ENCODE measurements at places on chromosomes 5 and 9.
A peak's percentile ranks its signal among the peaks of the same experiment; 100 is the strongest.

DNA sequence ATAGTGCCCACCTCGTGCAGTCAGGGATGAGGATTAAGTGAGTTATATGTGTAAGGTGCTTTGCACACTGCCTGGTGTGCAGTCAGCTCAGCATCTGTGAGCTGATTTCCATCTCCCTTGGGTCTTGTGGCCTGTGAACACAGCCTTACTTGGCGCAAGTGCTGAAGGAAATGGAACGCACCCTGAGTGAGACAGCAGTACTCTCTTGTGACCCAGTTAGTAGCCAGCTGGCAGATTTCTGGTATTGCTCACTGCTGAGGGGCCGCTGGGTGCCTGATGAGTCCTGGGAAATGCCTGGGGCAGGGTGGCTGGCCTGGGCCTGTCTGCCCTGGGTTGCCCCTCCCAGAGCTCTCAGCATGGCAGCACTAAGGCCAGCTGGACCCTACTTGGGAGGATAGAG lies 90.9 kb upstream of the BOD1 start:
- DNase-seq = no peak

DNA sequence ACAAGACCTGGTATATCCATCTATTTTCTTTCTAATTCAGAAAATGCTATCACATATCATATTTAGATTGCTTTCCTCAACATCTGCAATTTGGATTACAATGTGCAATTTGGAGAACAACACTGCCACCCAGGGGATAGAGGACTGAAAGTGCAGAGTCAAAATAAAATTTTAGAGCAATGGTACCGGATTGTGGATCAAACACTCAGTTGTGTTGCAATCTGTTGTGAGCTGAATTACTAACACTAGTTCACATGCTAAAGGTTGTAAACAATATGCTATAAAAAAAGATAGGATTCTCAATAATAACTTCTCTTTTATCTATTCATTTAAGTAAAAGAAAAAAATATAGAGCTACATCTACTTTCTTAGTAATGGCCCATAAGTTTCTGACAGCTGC lies 11.9 kb upstream of the SRFBP1 start:
- DNase-seq = peak; percentile 41

DNA sequence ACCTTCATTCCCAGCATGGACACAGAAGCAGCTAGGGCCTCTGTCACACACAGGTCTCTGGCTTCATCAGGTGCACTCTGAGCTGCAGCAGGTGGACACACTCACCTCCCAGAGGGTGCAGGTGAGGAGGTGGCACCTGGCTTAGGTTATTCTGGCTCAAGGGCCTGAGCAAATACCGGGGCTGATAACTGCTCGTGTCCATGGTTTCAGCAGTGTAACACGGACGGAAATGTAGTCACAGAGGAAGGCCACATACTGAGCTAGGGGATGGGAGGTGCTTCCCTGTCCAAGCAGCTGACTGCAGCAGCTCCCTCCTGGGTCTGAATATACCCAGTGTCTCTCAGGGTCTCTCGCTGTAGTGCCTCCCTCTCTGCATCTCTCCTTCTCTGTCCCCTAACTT lies 5.7 kb downstream of the PHF2 start:
- no peak for DNase-seq

GRCh38 chr5:135828782-135829127 lies 5.7 kb upstream of the SLC25A48 start:
- DNase-seq = no peak

DNA sequence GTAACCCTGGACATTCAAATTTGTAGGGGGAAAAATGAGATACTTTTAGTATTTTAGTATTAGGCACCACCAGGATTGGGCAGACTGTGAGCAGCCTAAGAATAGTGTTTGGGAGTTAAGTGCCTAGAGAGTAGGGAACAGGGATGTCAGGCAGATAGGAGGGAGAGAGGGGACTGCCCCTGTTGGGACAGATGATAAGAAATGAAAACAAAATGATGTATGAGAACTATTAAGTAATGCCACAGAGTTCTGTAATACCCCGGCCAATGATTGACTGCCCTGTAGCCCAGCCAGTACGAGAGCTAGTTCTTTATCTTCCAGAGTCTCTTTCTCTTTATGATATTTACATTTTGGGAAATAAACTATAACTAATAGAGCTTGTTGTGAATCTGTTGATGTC lies 24.4 kb downstream of the ARHGAP26 start:
- no peak for DNase-seq

- DNase-seq = peak; percentile 5
These were observed 1.4 kb downstream of the AKNA start for GRCh38 chr9:114386361-114386885.

- peak; percentile 7 for DNase-seq
These were observed 72.3 kb downstream of the ICE1 start for GRCh38 chr5:5494489-5495402.

DNA sequence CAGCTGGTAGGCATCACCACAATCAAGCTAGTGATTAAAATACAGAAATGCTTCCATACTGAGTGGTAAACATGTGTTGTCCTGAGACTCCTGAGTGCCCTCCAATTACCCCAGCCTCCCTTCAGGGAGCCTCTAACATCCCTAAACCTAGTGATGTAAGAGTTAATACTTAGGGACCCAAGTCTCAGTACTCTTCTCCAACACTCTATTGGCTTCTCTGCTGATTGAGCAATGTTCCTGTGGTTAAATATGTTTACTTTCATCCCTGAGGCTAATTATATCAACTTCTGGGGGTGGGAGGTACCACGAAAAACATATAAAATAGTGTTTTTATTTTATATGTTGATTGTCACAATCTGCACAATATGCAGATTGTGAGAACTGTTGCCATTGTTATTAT lies 5.0 kb downstream of the GRXCR2 start:
- DNase-seq = no peak

DNA sequence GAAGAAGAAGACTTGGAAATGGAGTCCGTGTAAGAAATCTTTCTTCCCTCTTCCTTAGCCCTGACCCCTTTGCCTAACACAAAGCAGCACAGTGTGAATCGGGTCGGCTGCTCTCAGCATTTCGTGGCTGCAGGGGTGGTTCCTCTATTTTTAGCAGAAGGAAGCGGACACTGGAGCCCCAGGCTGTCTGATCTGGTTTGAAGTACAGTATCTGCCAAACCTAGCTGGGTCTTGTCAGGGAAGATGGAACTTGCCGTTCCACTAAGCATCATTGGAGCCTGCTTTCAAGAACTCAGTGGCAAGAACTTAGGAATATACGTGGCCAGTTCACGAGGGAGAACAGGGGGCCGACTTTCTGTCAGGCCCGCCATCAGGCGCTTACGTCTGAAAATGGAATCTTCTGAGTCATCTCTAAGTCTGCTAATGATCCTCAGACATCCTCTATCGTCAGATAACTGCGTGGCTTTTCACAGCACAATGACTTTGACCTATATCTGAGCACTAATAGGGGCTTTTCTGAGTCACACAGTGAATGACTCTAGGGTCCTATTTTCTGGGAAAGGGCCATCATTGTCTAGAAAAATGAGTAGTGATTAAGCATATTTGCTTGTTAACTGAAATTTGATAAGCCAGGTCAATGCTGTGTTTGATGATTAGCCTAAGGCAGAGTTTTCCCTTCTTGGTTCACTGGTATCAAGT lies 43.3 kb upstream of the NCS1 start:
- peak; percentile 94 for DNase-seq

DNA sequence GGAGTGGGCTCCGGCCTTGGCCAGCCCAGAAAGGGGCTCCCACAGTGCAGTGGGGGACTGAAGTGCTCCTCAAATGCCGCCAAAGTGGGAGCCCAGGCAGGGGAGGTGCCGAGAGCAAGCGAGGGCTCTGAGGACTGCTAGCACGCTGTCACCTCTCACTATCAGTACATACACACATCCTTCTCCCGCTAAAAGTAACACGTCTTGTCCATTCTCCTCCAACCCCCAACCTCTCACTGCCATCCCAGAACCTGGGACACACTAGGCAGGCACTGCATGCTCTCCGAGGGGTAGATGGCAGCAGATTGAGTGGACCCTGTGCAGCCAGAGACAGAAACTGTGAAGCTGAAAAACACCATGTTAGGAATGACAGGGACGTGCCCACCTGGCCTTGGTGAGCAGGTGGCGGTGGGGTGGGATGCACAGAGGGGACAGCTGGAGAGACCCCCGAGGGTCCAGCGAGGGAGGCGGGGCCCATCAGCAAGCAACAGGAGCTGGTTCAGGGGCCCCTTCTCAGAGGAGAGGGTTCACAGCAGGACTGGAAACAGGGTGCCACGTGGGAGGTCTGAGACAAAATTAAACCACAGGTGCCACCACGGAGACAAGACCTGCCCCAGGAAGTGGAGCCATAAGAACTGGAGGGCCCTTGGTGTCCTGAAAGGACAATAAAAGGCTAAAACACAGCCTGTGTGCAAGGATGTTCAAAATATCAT lies 16.9 kb downstream of the SEMA4D start:
- DNase-seq = no peak

- DNase-seq = no peak
These were observed 764 bp upstream of the VDAC1 start for GRCh38 chr5:134005417-134006061.

- no peak for DNase-seq
These were observed 509.4 kb upstream of the KLF4 start for GRCh38 chr9:107999011-107999410.

DNA sequence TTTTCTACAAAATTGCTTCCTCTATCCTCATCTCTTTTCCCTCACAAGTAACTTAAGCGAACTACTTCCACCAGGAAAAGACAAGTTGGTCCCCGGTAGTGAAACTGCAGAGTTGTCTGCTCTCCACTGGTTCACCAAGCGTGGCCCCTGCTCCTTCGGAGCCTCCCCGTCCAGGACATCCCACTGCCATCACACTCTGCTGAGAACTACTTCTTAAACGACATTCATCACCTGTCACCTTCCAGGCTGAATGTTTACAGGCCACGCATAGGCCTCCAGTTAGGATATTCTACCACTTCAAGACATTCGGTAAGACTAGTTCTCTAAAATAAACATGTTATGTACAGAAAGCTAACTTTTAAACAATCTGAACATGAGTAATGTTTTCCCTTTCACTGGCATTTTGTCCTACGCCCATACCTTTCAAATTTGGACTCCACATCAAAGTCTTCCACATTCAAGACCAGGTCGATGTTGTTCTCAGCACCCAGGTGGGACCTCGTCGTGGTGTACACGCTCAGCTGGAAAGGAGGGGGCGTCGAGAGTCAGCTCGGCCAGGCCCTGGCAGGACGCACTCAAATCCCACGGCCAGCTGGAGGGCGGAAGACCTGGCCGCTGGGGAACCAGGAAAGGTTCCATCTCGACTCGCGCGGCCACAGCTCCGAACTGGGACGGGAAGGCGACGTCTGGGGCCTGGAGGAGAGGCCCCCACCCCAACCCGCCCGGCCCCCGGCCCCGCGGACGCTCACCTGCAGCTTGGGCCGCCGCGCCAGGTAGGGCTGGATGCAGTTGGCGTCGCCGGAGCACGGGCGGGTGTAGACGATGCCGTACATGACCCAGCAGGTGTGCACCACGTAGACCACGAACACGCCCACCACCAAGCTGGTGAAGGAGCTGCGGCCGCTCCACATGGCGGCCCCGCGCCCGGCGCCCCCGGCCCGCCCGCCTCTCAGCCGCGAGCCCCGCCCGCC lies 683 bp downstream of the CLPTM1L start:
- DNase-seq = no peak

GRCh38 chr5:54390015-54390414 lies 65.5 kb upstream of the HSPB3 start:
- DNase-seq = no peak

- no peak for DNase-seq
These were observed 35.2 kb upstream of the SPARC start for GRCh38 chr5:151721812-151722391.

DNA sequence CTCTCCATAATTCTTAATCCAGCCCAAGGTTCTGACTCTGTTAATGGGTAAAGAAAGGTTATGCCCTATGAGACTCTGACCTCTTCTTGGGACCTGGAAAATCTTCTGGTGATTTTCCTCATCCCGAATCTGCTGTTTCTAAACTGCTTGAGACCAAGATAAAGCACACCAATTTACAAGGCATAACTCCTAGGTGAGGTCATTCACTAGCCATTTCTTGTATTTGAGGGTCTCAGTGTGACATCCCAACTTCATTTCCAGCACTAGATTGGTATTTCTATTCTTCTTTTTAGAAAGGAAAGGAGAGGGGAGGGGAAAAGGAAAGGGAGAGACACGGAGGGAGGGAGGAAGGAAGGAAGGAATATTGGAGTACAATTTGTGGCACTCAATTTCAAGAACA lies 51.6 kb downstream of the SLC1A1 start:
- DNase-seq = no peak

- peak; percentile 31 for DNase-seq
These were observed 78.2 kb downstream of the ANKRD55 start for GRCh38 chr5:56154732-56155484.

GRCh38 chr5:140554454-140554853 lies 2.8 kb downstream of the SRA1 start:
- DNase-seq = peak; percentile 47

Data from inflammatory macrophage (primary cell).